Lung microvascular endothelial cell (primary cell): ENCODE measurements at places on chromosomes 7 and 10. TPM values are rescaled to one million over a fixed set of nuclear protein-coding genes. Genes with fewer than 3 reads are reported as not detected.

PTPRE gene
- total RNA-seq, result 89.8 and 254 TPM in 2 replicates

- DNase-seq, result no peak
These were observed 14.2 kb upstream of the SVIL start for GRCh38 chr10:29648983-29649268.

DNA sequence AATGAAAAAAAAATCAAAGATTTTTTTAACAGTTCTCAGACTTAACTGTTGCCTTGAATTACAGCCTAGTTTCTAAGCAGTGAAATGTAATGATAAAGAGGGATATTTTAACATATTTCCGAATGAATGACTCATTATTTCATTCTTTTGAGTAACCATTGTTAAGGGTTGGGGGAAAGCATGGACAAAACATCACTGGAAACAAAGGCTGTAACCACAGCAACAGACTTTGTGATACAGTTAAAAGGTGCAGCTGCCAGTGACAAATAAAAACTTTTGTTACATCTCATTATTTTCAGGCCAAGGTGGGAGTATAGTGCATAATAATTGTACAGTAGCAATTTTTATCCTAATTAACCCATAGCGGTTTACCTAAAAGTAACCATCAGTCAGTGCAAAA is 172.6 kb downstream of the LRRTM3 start:
- no peak for DNase-seq

- peak; percentile 20 for DNase-seq
These were observed 98.2 kb downstream of the KIAA1217 start for GRCh38 chr10:24307116-24307515.

DNA sequence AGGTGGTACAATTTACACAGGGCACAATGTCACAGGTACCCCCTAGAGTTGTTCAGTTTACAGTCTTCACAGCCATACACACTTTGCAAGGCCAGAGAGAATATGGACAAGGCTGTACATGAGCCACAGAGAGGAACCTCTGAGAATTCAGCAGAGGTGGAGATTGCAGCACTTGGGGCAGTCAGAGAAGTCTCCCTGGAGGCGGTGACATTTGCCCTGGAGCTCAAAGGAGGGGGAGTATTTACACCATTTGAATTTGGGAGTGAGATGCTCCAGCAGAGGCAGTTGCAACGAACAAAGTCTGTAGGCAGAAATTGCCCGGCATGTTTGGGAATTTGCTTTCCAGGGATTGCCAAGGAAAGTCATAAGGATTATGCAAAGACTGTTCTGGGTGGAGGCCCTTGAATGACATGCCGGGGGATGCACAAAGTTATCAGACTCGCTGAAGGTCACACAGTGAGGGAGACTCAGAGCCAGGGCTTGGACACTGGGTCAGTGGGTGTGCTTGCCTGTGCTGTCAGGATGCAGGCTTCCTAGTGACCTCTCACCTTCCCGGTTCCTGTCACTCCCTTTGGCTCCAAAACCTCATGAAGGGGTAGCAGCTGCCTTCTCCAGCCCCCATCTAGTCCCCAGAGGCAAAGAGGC is 160.7 kb upstream of the PCBD1 start:
- no peak for DNase-seq

GRCh38 chr10:13659887-13660550 is 73.3 kb downstream of the PRPF18 start:
- peak; percentile 70 for DNase-seq

- no peak for DNase-seq
These were observed 134.9 kb upstream of the SAMD8 start for GRCh38 chr10:74976565-74976964.

DNA sequence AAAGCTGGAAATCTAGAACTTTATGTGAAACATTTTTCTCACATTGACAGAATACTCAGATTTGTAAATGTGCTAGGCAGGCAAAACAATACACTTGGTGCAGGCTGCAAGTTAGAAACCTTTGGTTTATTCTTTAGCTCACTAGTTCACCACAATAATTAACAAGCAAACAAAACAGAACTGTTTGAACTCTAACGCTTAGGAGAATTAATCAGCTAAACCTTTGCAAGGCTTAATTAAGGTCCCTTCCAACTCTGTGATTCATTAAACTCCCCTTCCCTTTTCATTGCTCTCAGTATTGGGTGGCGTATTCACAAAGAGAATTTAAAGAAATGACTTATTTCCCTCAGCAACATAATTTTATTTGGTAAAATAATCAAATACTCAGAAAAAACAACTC is 99.0 kb downstream of the PON1 start:
- no peak for DNase-seq

- peak; percentile 45 for DNase-seq
These were observed 1.2 kb downstream of the AHCYL2 start for GRCh38 chr7:129225931-129226572.

DNA sequence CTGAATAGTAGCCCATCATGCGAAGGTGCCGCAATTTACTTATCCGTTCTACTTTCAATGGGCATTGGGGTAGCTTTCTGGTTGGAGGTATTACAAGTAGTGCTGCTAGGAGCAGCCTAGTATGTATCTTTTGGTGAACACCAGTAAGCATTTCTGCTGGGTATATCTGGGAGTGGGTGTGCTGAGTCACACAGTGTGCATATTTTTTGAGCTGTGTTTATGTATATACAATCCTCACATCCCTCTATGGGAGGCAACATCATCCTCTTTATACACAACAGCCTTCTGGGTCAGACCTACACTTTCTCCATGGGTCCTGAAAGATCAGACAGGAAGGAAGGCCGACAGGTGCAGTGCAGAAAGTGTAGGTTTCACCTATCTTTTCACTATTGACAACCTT is 36.3 kb downstream of the PYROXD2 start:
- no peak for DNase-seq
